ENCODE measurements at places on chromosomes 6 and 20. TPM values are rescaled to one million over a fixed set of nuclear protein-coding genes. Genes with fewer than 3 reads are reported as not detected.
A peak's percentile ranks its signal among the peaks of the same experiment; 100 is the strongest.

DNA sequence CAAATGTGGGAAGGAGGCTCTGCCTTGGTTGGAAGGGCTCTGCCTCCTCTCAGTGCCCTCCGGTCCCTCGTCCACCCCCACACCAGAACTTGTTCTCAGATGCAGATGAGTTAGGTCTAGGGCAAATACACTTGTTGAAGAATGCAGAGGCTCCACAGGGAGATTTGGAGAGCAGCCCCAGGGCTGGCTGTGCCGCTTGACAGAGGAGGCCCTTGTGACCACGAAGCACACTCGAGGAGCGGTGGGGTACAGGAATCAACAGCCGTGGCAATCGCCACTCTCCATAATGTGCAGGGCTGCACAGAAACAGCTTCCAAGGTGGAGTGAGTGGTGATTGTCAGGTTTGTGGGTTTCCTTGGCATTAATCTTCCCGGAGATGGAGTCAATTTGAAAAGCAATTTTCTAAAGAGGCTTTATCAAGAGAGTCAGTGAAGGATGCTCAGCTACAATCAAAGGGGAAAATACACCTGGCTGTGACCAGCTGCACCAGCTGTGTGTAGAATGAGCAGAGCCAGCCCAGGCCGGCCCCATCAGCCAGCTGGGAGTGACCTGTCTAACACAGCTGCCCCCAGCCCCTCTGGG is 59.5 kb downstream of the BFSP1 start:
- peak; percentile 63 for DNase-seq

GRCh38 chr6:150573041-150573681 is 26.5 kb upstream of the PLEKHG1 start:
- DNase-seq = no peak

SEMG1 gene
- total RNA-seq = not detected

SPAG4 gene
- 1.8 TPM for total RNA-seq

MCCD1 gene
- not detected for total RNA-seq

STMN3 gene
- 33.2 TPM for total RNA-seq

DNA sequence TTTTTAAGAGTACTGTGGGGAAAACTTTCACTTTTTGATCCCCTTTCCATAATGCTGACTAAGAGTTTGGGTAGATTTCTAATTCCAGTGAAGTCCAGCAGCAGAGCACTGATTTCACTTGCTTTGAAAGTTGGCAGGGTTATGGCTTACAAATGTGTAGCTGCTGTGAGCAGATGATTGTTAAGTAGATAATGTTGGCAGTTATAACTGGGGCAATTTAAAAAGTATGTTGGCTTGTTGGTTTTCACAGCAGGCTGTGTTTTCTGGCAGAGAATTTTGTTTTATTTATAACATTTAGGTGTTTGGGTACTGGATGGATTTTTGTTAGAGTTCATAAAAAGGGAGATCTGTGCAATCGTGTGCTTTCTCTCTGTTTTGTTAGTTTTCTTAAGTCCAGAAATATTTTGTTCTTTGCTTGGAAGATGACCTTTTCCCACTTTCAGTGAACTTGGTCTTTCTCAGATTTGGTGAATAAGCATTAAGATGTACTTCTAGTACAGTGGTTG is 31.4 kb downstream of the AFDN start:
- no peak for DNase-seq

HLA-G gene
- 0.32 TPM for total RNA-seq

- DNase-seq = no peak
Observed at GRCh38 chr20:830011-830521, 3.4 kb upstream of the FAM110A start.

GRCh38 chr20:59789686-59790085 is 143.8 kb downstream of the SYCP2 start:
- peak; percentile 46 for DNase-seq

DNA sequence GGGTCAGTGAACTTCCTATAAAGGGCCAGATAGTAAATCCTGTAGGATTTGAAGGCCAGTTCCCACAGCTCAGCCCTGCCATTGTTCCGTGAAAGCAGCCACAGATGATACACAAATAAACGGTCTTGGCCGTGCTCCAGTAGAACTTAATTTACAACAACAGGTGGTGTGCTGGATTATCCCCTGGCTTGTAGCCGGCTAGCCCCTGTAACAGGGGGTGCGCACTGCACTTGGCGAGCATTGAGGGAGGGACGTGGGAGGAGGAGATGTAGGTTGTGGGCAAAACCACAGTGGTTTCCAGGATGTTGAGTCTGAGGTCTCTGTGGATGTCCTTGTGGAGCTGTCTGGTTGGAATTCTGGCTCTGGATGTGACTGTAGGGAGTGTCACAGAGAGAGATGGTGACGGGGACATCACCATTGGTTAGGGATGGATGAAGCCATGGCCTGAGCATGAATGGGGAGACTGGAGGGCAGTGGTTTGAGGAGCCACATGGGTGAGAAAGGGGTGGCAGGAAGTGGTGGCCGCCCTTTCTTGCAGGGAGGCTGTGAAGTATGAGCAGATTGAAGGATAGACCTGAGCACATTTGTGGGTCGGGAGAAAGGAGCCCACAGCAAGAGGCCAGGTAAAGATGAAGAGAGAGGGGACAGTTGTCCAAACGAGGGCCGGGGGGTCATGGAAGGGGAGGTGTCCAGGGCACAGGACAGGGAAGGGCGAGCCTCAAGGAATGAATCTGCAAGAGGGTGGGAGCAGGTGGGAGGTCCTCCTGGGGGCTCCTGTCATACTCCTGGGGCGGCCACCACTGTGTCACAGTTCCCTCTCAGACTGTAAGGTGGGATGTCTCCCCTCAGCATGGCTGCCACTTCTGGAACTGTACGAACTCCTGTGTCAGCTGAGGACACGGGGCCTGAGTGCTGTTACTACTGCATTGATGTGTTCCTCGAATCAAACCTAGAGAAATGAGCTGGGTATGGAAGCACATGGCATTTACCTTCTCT is 53.6 kb downstream of the CDH26 start:
- DNase-seq = peak; percentile 70

- DNase-seq = no peak
Observed at GRCh38 chr6:143745166-143746133, 67.7 kb downstream of the PHACTR2 start.

TRIM15 gene
- total RNA-seq = not detected

LY86 gene
- total RNA-seq = not detected

PEX3 gene
- 17.9 TPM for total RNA-seq

DNA sequence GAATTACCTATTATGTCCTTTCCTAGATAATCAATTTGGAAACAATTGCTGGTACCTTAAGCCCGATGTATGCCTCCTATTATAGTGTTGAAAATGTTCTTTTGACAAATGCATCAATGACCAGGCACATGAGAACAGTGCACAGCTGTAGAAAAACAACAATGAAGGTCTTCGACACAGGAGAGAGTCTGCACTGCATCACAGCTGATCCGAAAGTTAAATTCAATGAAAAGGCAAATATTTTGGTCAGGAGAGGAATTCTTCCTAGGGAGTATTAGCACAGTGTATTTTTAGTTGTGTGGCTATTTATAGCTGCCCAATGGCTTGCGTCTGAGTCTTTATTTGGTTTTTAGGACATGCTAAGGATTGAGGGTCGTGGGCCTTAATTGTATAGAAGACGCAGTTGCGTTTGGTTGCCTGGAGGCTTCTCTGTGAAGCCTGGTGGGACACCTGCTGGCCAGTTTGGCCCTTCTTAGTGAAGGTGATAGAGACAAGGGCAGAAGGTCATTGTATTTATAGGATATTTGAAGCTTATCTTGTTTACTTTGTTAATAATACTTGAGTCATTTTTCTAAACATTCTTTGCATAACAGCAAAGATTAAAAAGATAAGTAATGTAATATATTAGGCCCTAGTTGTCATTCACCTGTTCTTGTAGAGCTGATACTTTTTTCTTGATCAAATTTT is 72.3 kb downstream of the CDYL start:
- no peak for DNase-seq

- no peak for DNase-seq
Observed at GRCh38 chr20:37238426-37238825, 23.2 kb downstream of the GHRH start.

DNA sequence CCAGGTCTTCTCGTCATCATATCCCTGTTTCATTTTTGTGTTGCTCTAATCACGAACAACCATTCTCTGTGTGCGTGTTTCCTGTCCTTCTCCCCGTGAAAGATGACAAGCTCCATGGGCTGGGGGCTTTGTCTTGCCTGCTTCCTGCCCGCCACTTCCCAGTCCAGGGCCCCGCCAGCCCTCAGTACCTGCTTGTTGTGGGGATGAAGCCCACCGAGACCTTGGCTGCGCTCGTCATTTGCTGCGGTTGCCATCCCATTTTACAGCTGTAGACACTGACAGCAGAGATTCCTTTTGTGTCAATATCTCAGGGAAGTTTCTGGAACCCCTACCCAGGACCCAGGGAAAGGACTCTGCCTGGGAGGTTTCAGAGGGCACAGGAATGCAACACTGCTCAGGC is 40.3 kb upstream of the STX16 start:
- DNase-seq = no peak

- DNase-seq = no peak
Observed at GRCh38 chr20:52152921-52153320, 38.7 kb downstream of the ZFP64 start.

TREML2 gene
- total RNA-seq = not detected

DNA sequence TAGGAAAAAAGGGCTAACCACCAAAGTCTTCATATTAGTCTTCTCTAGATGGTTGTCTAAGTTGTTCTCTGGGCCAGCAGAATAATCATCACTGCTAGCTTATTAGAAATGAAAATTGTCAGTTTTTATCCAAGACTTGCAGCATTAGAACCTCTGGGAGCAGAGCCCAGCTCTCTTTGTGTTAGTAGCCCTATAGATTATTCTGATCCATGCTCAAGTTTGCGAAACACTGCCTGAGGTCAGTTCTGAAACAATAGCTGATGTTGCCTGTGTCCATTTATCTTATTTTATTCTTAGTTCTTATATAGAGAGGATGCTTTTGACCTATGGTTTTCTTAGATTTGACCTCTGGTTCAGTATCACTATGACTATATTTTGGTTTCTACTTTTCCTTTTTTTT is 66.9 kb downstream of the BCKDHB start:
- no peak for DNase-seq

GRCh38 chr6:129679758-129680157 is 30.2 kb downstream of the ARHGAP18 start:
- DNase-seq = no peak

GRCh38 chr6:56904068-56904467 is 50.8 kb upstream of the BEND6 start:
- no peak for DNase-seq

ANKRD66 gene
- not detected for total RNA-seq

OXT gene
- total RNA-seq = not detected

ANKEF1 gene
- 0.65 TPM for total RNA-seq

- no peak for DNase-seq
Observed at GRCh38 chr6:365835-366234, 25.7 kb upstream of the IRF4 start.

DNA sequence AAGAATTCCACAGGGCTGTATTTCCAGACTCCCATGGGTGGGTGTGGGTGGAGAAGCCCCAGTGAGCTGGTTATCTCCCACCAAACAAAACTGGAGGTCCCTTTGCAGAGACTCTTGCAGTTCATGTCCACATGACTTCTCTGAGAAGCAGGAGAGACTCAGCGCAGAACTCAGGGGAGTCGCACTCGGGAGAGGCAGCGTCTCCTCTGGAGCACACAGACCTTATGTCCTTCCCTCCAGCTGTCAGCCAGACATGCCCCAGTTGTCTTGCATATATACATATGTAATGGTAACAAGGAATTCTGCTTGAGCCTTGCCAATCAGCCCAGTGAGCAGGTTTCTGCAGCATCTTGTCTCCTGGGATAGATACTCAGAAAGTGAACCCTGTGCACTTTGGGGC is 23.8 kb downstream of the MYT1 start:
- DNase-seq = no peak

PSORS1C1 gene
- 6.2 TPM for total RNA-seq

WFDC12 gene
- total RNA-seq = not detected

GRCh38 chr6:84801250-84801649 is 36.9 kb upstream of the TBX18 start:
- no peak for DNase-seq

OR2B6 gene
- not detected for total RNA-seq

DNA sequence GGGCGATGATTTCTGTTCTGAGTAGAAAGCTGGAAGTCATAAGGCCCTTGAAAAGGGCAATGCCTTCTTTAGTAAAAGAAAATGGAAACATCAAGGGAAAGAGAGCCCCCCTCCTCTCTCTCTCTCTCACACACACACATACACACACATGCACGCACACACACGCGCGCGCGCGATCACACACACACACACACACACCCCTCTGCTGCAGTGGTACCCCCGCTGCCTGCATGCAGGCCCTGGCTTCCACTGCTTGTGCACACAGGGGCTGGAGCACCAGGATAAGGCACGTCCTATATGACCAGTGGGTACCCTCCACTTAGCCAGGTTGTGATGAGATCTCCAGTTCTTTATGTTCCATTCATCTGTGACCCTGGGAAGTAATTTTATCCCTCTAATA is 300.9 kb downstream of the SLC35F1 start:
- no peak for DNase-seq

GMPR gene
- total RNA-seq = 7.8 TPM

DNA sequence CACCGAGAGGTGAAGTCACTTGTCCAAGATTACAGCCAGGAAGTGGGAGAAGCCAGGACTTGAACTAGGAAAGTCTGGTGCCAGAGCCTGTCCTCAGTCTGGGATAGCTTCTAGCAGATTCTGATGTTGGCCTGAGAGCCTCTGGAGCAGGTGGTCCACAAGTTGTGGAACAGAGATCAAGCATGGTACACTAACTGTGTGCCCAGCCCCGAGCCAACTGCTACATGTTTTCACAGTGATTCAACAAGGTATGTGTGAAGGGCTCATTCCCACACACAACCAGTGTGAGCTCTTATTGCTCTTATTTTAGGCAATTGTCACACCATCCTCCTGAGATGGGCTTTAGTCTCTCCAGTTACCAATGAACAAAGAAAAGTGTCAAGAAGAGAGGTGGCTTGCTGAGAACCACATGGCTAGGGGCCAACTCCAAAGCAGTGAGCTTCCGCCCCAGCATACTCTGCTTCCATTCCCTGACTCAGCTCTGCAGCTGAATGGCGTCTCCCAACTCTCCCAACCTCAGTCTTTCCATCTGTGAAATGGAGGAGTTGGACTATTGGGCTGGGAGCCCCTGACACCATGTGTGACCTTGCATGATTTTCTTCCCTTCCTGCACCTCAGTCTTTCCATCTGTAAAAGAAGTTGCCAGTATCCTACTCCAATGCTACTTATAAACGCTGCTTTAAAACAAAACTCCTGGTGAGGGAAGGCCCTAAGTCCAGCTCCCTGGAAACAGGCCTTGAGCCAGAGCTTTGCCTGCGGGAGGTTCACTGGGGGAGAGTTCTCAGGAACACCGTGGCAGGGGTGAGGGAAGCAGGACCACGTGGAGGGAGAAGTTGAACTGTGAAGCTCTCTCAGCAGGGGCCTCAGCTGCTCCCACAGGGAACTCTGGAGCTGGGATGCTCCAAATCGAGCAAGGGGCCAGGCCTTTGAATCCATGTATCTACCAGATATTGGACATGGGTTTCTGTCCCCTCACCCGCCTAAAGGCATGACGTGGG is 40.9 kb downstream of the CDH22 start:
- no peak for DNase-seq

DNA sequence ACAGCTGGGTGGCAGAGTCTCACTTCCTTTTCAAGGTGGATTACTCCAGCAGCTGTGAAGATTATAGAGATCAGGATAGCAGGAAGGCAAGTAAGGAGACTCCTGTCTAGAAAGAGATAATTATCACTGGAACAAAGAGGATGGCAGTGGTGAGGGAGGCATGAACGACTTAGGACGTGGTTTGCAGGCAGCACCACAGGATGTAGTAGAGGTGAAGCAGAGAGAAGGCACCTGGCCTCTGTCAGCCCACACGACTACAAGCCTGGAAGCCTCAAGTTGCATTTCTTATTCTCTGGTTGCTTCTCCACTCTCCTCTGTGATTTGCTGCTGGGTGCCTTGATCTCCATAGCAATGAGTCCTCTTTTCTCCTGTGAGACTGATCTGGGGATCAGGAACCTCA is 62.7 kb downstream of the TSHZ2 start:
- no peak for DNase-seq
